ENCODE measurements at places on chromosomes 3 and 15.

GRCh38 chr3:129867506-129868124, 25.9 kb downstream of the TMCC1 start:
- no peak for DNase-seq

- no peak for DNase-seq
Observed at GRCh38 chr15:25251700-25252390, 187.0 kb downstream of the UBE3A start.

DNA sequence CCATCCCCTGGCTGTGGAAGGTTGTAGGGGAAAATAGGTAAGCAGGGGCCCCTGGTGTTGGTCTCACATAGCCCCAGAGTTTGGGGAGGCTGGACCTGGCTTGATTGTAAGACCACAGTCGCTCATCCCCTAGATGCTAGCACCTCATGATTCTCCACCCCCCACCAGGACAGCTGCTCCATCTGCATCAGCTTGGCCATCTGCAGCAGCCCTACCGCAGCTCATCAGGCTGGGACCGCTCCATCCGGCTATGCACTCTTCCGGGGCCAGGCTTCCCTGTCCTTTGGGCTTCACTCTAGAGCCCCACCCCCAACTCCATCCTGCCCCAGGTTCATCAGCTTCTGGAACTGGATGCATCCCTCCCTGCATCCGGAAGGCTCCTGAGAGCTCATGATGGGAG, 12.6 kb downstream of the SCN5A start:
- DNase-seq: no peak

DNA sequence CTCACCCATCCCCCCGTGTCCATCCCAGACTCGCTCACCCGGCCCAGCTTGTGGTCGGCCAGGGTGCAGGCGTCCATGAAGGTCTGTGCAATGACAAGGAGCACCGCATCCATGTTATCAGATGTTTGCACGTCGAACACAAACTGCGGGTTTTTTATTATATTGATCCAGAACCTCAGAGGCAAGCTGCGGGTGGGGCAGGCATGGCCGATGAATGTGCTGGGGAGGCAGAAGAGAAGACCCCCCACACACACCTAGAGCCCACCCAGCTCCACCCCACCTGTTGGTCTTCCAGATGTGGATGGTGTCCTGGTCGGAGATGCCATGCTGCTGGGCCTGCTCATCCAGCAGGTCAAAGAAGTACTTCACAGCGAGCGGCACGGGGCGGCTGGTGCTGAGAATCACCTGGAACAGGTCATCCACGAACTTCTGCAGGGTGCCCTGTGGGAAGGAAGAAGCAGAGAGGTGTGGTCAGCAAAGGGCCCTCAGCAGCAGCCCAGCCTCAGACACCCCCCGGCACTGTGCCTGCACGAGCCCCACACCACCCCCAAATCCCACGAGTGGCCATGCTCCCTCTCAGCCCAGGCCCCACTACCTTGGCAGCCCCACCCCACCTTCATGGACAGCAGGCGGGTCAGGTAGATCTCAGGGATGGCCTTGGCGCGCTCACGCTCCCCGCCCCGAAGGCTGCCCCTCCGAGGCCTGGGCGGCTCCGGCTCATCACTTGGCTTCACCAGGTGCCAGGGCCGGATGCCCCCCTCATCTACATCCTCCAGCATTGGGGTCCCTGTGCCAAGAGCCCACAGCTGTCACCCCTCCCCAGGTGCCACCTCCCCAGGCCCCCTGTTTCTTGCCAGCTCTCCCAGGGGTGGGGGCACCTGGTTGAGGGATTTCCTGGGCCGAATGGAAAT, 20.3 kb downstream of the PLXNB1 start:
- no peak for DNase-seq

GRCh38 chr15:51299187-51300015, 39.0 kb downstream of the CYP19A1 start:
- DNase-seq: no peak

- DNase-seq: no peak
Observed at GRCh38 chr3:40097131-40098117, 212.1 kb upstream of the EIF1B start.
